Large intestine (tissue), 12 donors: ENCODE measurements at places on chromosomes 2 and 18. TPM values are rescaled to one million over a fixed set of nuclear protein-coding genes. Genes with fewer than 3 reads are reported as not detected.

GYPC gene
- polyA plus RNA-seq: 26.7 TPM

SCN7A gene
- polyA plus RNA-seq: 6.7 TPM

SCYGR6 gene
- not detected for polyA plus RNA-seq

DNA sequence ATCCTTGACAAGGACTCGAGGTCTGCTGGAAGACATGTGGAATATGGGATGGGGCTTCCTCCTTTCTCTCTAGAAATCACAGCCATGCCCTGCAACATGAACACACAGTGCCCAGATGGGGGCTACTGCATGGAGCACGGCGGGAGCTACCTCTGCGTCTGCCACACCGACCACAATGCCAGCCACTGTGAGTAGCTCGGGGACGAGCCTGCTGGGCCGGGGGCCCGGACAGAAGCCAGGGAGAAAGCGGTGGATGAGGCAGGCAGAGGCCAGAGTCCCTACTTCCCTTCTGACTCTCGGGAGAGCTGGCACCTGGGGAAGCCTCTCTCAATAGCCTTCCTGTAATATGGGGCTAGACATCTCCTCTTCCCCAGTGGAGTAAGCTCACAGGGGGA is 50.5 kb downstream of the SNED1 start:
- no peak for DNase-seq

GRCh38 chr2:60834270-60834717 is 47.1 kb upstream of the REL start:
- DNase-seq: no peak

- DNase-seq: no peak
These were observed 106.8 kb upstream of the SPATS2L start for GRCh38 chr2:200199576-200200263.

GRCh38 chr2:207868855-207869596 is 99.3 kb upstream of the FZD5 start:
- no peak for DNase-seq

DNA sequence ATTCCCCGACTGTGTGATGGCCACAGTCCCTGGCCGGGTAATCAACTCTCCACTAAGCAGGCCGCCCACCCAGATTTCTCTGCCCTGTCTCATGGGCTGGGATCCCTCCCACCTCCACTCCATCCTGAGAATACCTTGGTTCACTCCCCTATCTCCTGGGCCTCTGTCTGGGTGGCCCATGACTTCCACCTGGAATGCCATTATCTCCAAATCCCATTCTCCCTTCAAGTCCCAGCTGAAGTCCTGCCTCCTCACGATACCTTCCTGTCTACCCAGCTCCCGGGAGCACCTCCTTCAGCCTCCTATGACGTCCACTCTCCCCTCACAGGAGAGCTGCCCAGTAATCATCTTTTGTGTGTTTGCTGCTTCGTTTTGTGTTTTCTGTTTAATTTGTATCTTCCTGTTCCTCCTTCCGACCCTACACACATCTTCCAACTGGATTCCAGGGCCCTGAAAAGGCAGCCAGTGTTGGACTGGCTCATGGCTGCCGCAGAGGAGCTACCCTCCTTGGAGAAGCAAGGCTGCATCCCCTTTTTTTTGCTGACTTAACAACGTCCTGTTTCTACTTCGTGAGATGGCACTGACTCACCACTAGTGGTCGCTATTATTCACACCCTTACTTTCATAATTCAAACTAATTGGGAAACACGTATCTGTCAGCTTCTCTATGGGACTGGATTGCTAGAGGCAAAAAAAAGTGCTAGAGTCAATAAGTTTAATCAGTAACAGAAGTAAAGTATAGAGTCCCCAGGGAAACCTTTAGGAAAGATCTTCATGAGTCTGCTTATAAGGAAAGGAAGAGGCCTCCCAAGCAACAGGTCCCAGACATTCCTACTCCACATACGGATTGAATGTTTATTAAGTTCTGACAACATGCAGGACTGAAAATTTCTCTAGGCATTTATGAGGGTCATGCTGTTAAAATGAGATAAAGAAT is 171.9 kb upstream of the GATA6 start:
- peak; percentile 95 for DNase-seq

GRCh38 chr2:21392649-21393048 is 268.9 kb downstream of the TDRD15 start:
- no peak for DNase-seq
